ENCODE measurements at places on chromosomes 5 and 9. TPM values are rescaled to one million over a fixed set of nuclear protein-coding genes. Genes with fewer than 3 reads are reported as not detected.

The CA9 gene
- polyA plus RNA-seq = 1.7 TPM

DNA sequence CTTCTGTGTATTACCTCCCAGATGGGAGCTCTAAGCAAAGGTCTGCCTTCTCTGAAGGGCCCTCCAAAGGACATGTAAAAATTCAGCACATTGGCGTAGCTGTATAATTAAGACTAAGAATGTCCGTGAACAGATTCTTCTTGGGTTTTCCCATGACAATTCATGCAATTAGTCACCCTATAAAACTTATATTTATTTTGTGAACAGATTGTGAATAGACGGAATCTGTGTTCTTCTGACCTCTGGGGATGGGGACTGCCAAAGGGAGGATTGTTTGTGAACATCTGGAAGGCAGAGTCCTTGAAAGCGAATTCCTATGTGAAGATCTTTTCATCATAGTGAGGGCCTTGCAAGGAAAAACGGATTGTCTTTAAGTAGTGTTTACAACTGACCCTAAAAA, 111.3 kb downstream of the EGFLAM start:
- no peak for DNase-seq

GRCh38 chr5:31823472-31823871, 184.5 kb downstream of the PDZD2 start:
- no peak for DNase-seq

GRCh38 chr5:87150630-87151029, 117.1 kb upstream of the RASA1 start:
- DNase-seq = no peak

- no peak for DNase-seq
Measured at GRCh38 chr5:56095579-56096102, 100.9 kb upstream of the IL6ST start.

GRCh38 chr5:103408408-103408807, 149.8 kb downstream of the MACIR start:
- DNase-seq = no peak
